ENCODE measurements at places on chromosomes 2 and 18.
A peak's percentile ranks its signal among the peaks of the same experiment; 100 is the strongest.

DNA sequence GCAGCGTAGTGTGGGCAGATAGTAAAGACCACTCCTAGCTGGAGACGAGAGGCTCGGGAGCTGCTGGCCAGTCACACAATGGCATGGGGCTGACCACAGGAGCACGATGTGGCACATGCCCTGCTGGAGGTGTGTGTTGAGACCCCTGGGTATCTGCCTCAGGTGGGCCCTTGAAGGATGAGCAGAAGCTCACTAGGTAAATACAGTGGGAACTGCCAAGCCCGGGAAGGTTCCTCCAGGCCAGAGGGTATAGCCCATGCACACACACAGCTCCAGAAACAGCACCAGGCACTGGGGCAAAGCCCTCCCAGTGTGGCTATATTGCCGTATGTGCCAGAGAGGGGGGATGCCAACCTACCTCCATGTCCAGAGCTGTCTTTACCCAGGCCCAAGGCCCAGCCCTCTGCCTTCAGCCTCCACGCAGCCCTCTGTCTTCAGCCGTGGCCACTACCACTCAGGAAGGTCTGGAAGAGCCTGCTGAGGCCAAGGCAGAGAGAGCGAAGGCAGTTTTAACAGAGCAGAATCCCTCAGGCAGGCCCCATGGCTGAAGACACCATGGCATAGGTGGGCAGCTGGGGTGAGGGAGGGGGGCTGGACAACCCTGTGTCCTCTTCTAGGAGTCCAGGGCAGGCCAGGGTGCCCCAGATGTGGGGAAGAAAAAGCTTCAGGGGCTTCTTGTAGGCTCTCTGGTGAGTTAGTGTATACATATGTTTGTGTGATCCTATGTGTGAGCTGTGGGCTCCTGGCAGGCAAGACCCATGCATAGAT is 7.0 kb upstream of the ARID5A start:
- no peak for DNase-seq
- H3K27ac ChIP-seq: peak overlapping the region; percentile 44
- H3K4me1 ChIP-seq: peaks cover 87% of the 10 kb centered on the region
- H3K36me3 ChIP-seq: no peaks in the 10 kb centered on the region
- H3K4me3 ChIP-seq: no peak overlapping the region

DNA sequence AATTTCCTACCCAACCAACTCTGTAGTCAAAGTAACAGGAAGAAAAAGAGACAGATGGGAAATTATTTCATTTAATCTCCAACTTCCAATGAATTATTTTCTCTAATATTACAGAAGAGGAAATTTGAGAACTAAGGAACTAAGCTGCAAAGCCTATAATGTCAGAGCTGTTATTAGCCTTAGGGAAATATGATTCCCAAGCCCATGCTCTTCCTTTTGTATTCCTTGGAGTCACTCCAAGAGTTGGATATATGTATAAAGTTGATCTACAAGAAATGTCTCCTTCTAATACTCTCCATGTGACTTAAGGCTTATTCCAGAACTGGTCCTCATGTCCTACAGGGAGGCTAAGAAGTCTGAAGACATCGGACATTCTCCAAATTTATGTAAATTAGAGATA is 31.6 kb upstream of the VWC2L start:
- no peak for DNase-seq
- no peaks in the 10 kb centered on the region for H3K27me3 ChIP-seq

DNA sequence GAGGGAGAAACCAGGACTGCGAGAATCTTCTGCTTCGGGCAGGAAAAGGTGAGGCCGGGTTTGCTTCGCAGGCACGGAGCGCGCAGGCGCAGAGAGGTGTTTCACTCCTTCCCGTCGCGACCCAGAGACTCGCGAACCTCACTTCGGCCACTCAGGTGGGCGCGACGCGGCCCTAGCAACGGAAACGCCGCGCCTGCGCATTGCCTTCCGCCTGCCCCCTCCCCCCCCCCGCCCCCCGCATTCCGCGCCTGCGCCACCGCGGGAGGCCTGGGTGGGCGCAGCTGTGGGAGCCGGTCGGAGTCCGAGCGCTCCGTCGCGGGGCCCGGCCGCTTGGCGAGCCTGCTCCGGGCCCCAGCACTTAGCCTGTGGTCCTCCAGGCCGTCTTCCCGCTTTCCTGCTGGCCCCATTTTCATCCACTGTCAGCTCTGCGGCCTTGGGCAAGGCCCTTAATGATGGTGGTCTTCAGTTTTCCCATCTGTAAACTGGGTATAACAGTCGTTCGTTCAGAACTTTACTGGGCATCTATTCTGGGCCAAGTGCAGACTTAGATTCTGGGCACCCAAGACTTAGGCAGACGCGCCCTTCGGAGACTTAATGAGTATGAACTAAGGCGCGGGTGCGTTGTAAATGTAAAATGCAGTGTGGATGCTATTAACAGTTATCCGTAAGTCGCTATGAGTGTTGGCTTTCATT is 62.1 kb upstream of the ACKR3 start:
- H3K27ac ChIP-seq: no peak overlapping the region
- peak overlapping the region; percentile 41 for H3K4me3 ChIP-seq
- H3K27me3 ChIP-seq: peaks cover 56% of the 10 kb centered on the region
- H3K4me1 ChIP-seq: peaks cover 10% of the 10 kb centered on the region
- DNase-seq: peak; percentile 56

DNA sequence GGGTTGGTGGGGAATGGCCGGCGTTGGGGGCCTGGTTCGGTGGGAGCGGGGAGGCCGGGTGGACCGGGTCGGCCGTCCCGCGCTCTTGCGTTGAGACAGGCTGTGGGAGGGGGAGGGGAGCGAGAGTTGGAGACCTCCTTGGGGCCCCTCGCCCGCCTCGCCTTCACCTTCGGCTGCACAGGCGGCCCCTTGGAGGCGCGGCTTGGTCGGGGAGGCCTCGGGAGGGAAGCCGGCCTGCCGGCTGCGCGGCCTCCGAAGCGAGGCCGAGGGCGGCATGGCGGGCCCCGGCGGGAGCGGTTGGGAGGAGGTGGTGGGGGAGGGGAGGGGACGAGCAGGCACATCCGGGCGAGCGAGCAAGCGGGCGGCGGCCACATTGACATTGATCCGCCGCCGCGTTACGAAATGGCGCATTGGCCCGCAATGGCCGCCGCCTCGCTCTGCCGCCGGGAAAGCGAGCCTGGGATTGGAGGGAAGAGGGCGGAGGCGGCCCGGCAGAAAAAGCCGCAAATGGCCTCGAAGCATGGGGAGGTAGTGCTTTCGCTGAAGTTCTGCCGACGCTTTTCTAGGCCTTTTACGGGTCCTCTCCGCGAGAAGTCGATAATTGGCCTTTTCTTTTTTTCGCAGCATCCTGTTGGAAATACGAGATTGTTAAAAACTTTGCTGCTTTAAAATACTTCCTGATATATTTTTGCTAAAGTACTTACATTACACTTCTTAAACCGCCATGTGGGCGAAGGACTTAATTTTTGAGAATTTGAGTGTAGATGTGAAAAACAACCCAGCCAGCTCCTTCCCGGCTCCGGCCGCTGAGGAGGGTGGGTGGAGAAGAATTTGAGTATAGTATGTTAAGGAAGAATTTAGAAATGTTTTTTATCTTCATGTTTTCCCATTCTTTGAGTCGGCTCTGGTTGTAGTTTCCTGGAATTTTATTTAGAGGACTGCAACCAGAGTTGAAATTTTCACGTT is 580 bp downstream of the HNRNPA3 start:
- H3K4me3 ChIP-seq: peak overlapping the region; percentile 87
- H3K4me1 ChIP-seq: peaks cover 49% of the 10 kb centered on the region
- peak overlapping the region; percentile 99 for H3K27ac ChIP-seq
- peak; percentile 93 for DNase-seq
- peaks cover 43% of the 10 kb centered on the region for H3K36me3 ChIP-seq

- no peaks in the 10 kb centered on the region for H3K4me1 ChIP-seq
- H3K27me3 ChIP-seq: peaks cover 30% of the 10 kb centered on the region
- no peak overlapping the region for H3K27ac ChIP-seq
- H3K36me3 ChIP-seq: no peaks in the 10 kb centered on the region
- H3K4me3 ChIP-seq: no peak overlapping the region
Measured at GRCh38 chr2:120352696-120353590, 7.0 kb downstream of the INHBB start.

- H3K36me3 ChIP-seq: no peaks in the 10 kb centered on the region
- H3K4me3 ChIP-seq: no peak overlapping the region
- no peaks in the 10 kb centered on the region for H3K4me1 ChIP-seq
- no peak for DNase-seq
- no peak overlapping the region for H3K27ac ChIP-seq
Measured at GRCh38 chr2:60341151-60341550, 212.3 kb downstream of the BCL11A start.

DNA sequence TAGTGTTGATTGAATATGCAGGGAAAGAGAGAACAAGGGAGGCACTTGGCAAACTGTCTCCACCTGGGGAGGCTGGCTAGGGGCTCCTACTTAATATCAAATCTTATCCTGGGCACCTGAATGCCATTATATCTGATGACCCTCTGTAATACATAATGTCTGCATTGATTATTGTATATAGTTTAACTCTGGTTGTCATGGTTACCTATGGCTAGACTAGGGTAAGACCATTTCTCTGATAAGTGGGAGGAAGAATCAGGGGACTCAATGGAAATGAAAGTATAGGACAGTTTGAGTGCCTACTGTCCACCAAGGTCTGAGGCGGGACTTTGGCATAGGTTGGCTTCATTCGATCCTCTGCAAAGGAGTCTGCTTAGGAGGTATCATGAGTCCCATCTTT is 7.2 kb upstream of the TET3 start:
- no peaks in the 10 kb centered on the region for H3K36me3 ChIP-seq
- no peak overlapping the region for H3K4me3 ChIP-seq
- peaks cover 3% of the 10 kb centered on the region for H3K27me3 ChIP-seq
- peak overlapping the region; percentile 52 for H3K27ac ChIP-seq

DNA sequence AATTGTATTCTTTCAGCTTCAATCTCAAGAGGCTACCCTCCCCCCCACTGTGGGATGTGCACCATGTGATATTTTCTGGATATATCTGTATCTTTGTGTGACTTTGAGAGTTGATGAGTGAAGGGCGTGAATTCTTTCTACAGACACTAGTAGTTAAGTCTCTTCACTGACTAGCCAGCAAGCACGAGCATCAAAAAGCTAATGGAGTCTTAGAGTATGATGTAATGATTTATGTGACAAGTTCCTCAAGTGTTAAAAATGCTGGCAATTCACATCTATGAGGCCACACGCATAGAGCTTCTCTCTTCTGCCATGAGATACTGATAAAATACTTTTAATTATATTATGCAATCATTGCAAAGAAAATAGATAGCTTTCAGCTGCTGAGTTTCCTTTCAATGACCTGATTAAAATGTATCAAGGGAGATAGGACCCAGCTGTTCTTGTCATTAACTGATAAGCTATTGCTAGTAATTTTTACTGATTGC is 304.8 kb downstream of the TRIB2 start:
- no peak for DNase-seq
- H3K27me3 ChIP-seq: peaks cover 32% of the 10 kb centered on the region
- H3K27ac ChIP-seq: no peak overlapping the region
- H3K4me3 ChIP-seq: no peak overlapping the region
- no peaks in the 10 kb centered on the region for H3K36me3 ChIP-seq
- H3K4me1 ChIP-seq: no peaks in the 10 kb centered on the region

DNA sequence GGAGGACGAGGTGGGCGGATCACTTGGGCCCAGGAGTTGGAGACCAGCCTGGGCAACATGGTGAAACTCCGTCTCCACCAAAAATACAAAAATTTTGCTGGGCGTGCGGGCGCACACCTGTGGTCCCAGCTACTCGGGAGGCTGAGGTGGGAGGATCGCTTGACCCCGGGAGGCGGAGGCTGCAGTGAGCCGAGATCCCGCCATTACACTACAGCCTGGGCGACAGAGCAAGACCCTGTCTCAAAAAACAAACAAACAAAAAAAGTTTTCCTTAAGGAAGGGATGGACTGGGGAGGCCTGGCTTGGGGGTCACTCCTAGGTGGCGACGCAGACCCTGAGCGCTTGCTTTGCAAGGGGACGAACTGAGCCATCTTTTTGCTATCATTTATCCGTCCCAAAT is 882 bp downstream of the PLA2R1 start:
- no peak overlapping the region for H3K27ac ChIP-seq
- peaks cover 41% of the 10 kb centered on the region for H3K27me3 ChIP-seq
- no peak overlapping the region for H3K4me3 ChIP-seq
- no peak for DNase-seq

DNA sequence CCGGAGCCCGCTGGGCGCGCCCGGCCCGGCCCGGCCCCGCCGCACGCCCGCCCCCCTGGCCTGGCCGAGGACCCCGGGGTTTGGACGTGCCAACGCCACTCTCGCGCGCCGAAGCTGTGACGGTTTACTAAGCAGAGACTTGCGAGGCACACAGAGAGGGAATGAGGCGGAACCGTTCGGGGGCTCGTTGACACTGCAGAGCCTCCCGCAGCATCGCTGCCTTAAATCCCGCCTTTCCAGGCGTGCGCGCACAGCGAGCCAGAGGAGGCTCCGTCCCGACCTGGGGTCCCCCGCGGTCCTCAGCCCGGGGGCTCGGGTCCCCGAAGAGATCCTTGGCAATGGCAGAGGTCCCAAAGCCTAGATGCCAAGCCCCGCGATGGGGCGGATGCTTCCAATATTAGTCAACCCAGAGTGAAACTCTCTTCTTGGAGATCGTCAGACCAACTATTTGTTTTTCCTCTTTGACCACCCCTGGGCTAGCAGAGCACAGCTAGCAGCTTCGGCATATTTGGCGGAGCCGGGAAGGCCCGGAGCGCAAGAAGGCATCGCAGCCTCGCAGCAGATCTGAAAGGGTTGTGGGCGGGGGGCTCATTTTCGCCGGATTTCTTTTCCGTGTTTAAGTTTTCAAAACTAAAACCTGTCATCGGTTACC is at the start of gene ZNF385B:
TSS of gene ZNF385B (minus strand) at position 197 of the 652 bp plus-strand sequence.
- peaks cover 11% of the 10 kb centered on the region for H3K4me1 ChIP-seq
- H3K27me3 ChIP-seq: peaks cover 69% of the 10 kb centered on the region
- H3K36me3 ChIP-seq: no peaks in the 10 kb centered on the region
- no peak for DNase-seq

GRCh38 chr18:3100498-3101132 is 87.7 kb upstream of the LPIN2 start:
- no peak overlapping the region for H3K4me3 ChIP-seq
- no peaks in the 10 kb centered on the region for H3K36me3 ChIP-seq
- H3K27ac ChIP-seq: no peak overlapping the region

- H3K27ac ChIP-seq: no peak overlapping the region
- no peaks in the 10 kb centered on the region for H3K36me3 ChIP-seq
- no peak for DNase-seq
Measured at GRCh38 chr2:115650827-115651226, 1208.4 kb downstream of the DPP10 start.

DNA sequence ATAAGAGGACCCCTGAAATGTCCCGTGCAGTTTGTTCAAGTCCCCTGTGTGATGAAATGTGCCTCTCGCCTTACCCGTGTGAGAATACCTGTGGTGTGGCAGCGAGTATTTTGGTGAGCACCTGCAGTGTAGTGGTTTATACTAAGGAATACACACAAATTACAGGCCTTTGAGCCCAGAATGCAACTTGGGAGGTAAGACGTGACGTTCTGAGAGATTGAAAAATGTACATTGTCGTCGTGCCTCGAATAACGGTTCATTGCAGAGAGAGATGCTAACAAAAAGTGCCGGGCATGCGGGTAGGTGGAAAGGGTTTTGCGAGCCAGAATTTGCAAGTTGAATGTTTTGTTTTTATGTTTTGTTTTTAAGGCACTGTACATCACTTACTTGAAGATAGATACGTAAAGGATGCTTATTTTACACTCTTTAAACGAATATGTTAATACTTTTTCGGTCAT is 867 bp downstream of the RBBP8 start:
- DNase-seq: no peak
- peaks cover 43% of the 10 kb centered on the region for H3K4me1 ChIP-seq
- H3K27ac ChIP-seq: peak overlapping the region; percentile 93
- peaks cover 26% of the 10 kb centered on the region for H3K36me3 ChIP-seq
- peaks cover 5% of the 10 kb centered on the region for H3K27me3 ChIP-seq

Measured in activated CD4-positive, alpha-beta T cell treated with anti-CD3 and anti-CD28 coated beads, Interleukin-2, amount 10 ng/mL, durations not matched to agents 7 days and 5 days (primary cell).